Caco-2 (cell line): ENCODE measurements at places on chromosomes 13 and 19.

- H3K4me1 ChIP-seq: no peaks in the 10 kb centered on the region
- H3K27ac ChIP-seq: no peak overlapping the region
- no peaks in the 10 kb centered on the region for H3K27me3 ChIP-seq
- DNase-seq: no peak
- H3K36me3 ChIP-seq: peaks cover 2% of the 10 kb centered on the region; the same call in 1 of the 2 replicates
Measured at GRCh38 chr13:97379386-97379785, 54.6 kb upstream of the RAP2A start.

DNA sequence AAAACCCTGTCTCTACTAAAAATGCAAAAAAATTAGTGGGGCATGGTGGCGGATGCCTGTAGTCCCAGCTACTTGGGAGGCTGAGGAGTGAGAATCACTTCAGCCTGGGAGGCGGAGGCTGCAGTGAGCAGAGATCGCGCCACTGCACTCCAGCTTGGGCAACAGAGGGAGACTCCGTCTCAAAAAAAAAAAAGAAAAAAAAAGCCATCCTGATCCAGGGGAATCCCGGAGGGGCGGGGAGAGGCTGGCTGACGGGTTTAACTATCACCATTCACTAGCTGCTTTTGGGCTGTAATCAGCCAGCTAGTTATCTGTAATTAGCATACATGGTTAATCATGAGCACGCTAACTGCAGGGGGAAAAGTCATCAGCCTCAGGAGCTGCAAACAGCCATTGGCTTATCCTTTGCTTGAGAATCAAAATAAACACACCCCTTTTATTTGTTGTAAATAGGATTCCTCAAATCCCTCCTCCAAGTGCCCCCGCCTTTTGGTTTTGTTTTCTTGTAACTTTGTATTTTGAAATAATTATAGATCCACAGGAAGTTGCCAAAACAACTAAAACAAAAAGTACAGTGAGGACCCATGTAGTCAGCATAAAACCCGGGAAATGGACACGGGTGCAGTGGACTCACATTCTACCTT, 9.6 kb downstream of the FSD1 start:
- no peaks in the 10 kb centered on the region for H3K36me3 ChIP-seq
- no peaks in the 10 kb centered on the region for H3K27me3 ChIP-seq
- H3K27ac ChIP-seq: no peak overlapping the region
- DNase-seq: no peak

- H3K4me1 ChIP-seq: no peaks in the 10 kb centered on the region
- peak overlapping the region; percentile 28 for H3K4me3 ChIP-seq
- no peak overlapping the region for H3K27ac ChIP-seq
- no peaks in the 10 kb centered on the region for H3K36me3 ChIP-seq
- no peak for DNase-seq
Measured at GRCh38 chr13:28530729-28531076, 35.8 kb upstream of the FLT1 start.

DNA sequence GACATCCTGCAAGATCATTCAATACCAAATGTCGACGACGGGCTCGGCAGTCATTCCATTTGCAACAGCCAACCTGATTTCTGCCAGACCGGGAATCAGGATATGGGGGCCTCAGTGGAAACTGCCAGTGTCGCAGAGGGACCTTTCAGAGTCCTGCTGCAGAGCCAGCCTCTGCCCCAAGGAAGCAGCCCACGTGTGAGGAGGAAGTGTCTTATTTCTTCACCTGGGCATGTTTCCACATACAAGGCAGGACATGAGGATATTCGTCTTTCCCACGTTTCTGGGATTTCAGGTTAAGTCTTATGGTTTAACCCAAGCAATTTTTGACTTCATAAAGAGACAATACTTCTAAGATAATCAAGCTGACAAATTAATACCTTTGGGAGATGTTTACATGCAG, 69.9 kb downstream of the ABCC4 start:
- H3K4me3 ChIP-seq: no peak overlapping the region
- peaks cover 4% of the 10 kb centered on the region for H3K4me1 ChIP-seq
- no peaks in the 10 kb centered on the region for H3K27me3 ChIP-seq
- no peak overlapping the region for H3K27ac ChIP-seq
- no peak for DNase-seq

GRCh38 chr19:51145916-51146493, 3.9 kb downstream of the SIGLEC7 start:
- no peak overlapping the region for H3K4me3 ChIP-seq
- H3K27me3 ChIP-seq: no peaks in the 10 kb centered on the region
- H3K4me1 ChIP-seq: no peaks in the 10 kb centered on the region

DNA sequence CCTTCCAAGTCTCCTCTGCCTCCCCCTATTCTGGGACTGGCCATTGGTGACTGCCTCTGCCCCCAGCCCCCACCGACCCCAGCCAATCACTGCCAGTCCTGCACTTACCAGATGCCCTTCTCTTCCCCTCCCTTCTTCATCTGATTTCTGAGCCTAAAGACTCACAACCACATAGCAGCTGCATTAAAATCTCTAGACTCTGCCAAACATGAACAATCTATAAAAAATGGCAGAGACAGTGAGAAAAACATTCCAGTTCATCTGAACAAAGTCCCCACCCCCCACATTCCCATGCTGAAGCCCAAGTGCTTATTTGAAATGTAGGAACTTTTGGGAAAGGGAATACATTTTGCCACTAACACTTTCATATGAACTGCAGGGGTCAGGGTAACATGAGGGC, 60.8 kb downstream of the KCTD12 start:
- no peak overlapping the region for H3K27ac ChIP-seq
- no peaks in the 10 kb centered on the region for H3K36me3 ChIP-seq
- DNase-seq: no peak
- no peak overlapping the region for H3K4me3 ChIP-seq
- H3K4me1 ChIP-seq: no peaks in the 10 kb centered on the region

- no peaks in the 10 kb centered on the region for H3K27me3 ChIP-seq
- H3K4me3 ChIP-seq: no peak overlapping the region
- H3K27ac ChIP-seq: no peak overlapping the region
- H3K4me1 ChIP-seq: no peaks in the 10 kb centered on the region
Measured at GRCh38 chr13:83223546-83223945, 658.7 kb downstream of the SLITRK1 start.

- no peaks in the 10 kb centered on the region for H3K36me3 ChIP-seq
- no peak for DNase-seq
- H3K4me1 ChIP-seq: no peaks in the 10 kb centered on the region
- no peaks in the 10 kb centered on the region for H3K27me3 ChIP-seq
- H3K4me3 ChIP-seq: no peak overlapping the region
- no peak overlapping the region for H3K27ac ChIP-seq
Measured at GRCh38 chr13:70703755-70704154, 595.5 kb upstream of the KLHL1 start.

GRCh38 chr13:80036845-80037504, 304.0 kb downstream of the SPRY2 start:
- no peak overlapping the region for H3K4me3 ChIP-seq
- H3K36me3 ChIP-seq: no peaks in the 10 kb centered on the region
- peaks cover 30% of the 10 kb centered on the region for H3K4me1 ChIP-seq
- no peaks in the 10 kb centered on the region for H3K27me3 ChIP-seq
- no peak for DNase-seq

GRCh38 chr13:99356262-99357091, 49.3 kb upstream of the GPR183 start:
- H3K27me3 ChIP-seq: no peaks in the 10 kb centered on the region
- H3K4me1 ChIP-seq: no peaks in the 10 kb centered on the region
- peaks cover 9% of the 10 kb centered on the region for H3K36me3 ChIP-seq
- no peak for DNase-seq

- no peak overlapping the region for H3K27ac ChIP-seq
- H3K4me1 ChIP-seq: no peaks in the 10 kb centered on the region
- H3K27me3 ChIP-seq: no peaks in the 10 kb centered on the region
- no peaks in the 10 kb centered on the region for H3K36me3 ChIP-seq
- no peak overlapping the region for H3K4me3 ChIP-seq
Measured at GRCh38 chr19:31334849-31335624, 14.2 kb downstream of the TSHZ3 start.

DNA sequence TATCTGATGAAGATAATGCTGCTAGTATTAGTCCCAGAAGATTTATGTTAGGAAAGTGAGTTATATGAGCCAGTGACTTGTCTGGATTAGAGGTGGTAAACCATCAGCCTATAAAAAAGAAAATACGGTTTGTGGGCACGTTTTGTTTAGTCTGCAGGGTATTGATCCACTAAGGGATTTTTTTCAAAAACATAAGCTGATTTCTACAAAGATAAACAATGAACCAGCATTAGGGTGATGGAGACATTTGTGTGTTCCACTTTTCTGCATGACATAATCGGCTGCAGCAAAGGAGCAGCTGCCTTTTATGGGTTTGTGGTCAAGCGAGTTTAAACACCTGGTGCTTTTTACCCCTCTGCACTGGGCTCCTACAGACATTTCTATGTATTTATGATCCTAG, 836.4 kb upstream of the GPC6 start:
- no peaks in the 10 kb centered on the region for H3K27me3 ChIP-seq
- H3K27ac ChIP-seq: no peak overlapping the region
- H3K4me3 ChIP-seq: no peak overlapping the region
- no peaks in the 10 kb centered on the region for H3K4me1 ChIP-seq

GRCh38 chr13:20512042-20512683, 13.5 kb downstream of the CRYL1 start:
- H3K27ac ChIP-seq: no peak overlapping the region
- H3K4me3 ChIP-seq: no peak overlapping the region
- no peaks in the 10 kb centered on the region for H3K27me3 ChIP-seq
- H3K36me3 ChIP-seq: no peaks in the 10 kb centered on the region

- H3K27ac ChIP-seq: no peak overlapping the region
- no peak for DNase-seq
- peaks cover 25% of the 10 kb centered on the region for H3K4me1 ChIP-seq
- H3K36me3 ChIP-seq: no peaks in the 10 kb centered on the region; the same call in 1 of the 2 replicates
- no peaks in the 10 kb centered on the region for H3K27me3 ChIP-seq
- H3K4me3 ChIP-seq: no peak overlapping the region
Measured at GRCh38 chr13:79403113-79403512, 2.9 kb downstream of the RBM26 start.

- H3K27ac ChIP-seq: peak overlapping the region; percentile 99
- peaks cover 11% of the 10 kb centered on the region for H3K4me1 ChIP-seq
- peaks cover 6% of the 10 kb centered on the region for H3K36me3 ChIP-seq
Measured at GRCh38 chr19:35509018-35509652, 4.3 kb downstream of the DMKN start.

GRCh38 chr19:50882188-50882587, 8.9 kb downstream of the KLK2 start:
- no peaks in the 10 kb centered on the region for H3K4me1 ChIP-seq
- no peaks in the 10 kb centered on the region for H3K36me3 ChIP-seq
- H3K27me3 ChIP-seq: no peaks in the 10 kb centered on the region
- no peak for DNase-seq

- H3K36me3 ChIP-seq: no peaks in the 10 kb centered on the region
- no peak overlapping the region for H3K27ac ChIP-seq
- no peak overlapping the region for H3K4me3 ChIP-seq
- no peaks in the 10 kb centered on the region for H3K27me3 ChIP-seq
Measured at GRCh38 chr13:66576381-66576780, 653.8 kb downstream of the PCDH9 start.

- no peak overlapping the region for H3K27ac ChIP-seq
- H3K27me3 ChIP-seq: no peaks in the 10 kb centered on the region
- H3K4me1 ChIP-seq: no peaks in the 10 kb centered on the region
- DNase-seq: no peak
- no peak overlapping the region for H3K4me3 ChIP-seq
- no peaks in the 10 kb centered on the region for H3K36me3 ChIP-seq
Measured at GRCh38 chr19:6576869-6577475, 14.0 kb downstream of the CD70 start.

DNA sequence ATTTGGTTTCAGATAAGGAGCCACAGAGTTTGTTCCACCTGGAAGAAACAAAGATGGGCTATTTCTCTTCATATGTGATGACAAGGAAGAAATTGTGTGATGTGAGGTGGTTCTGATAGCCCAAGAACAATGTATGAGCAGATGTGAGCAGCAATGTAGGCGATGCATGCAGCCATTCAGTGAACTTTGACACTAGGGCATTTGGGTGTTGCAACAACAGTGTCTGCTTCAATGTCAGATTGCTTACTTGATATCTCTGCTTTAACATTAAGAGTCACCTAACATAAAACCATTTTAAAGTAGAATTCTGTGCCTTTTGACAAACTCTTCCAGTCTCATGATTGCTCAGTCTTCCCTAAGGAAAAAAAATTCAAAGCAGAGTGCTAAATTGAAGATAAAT, 865.4 kb downstream of the SLITRK6 start:
- H3K4me3 ChIP-seq: no peak overlapping the region
- H3K4me1 ChIP-seq: no peaks in the 10 kb centered on the region
- no peak for DNase-seq
- no peaks in the 10 kb centered on the region for H3K27me3 ChIP-seq

- no peaks in the 10 kb centered on the region for H3K27me3 ChIP-seq
- H3K4me3 ChIP-seq: no peak overlapping the region
- no peak for DNase-seq
- no peak overlapping the region for H3K27ac ChIP-seq
- no peaks in the 10 kb centered on the region for H3K4me1 ChIP-seq
- H3K36me3 ChIP-seq: 0 out of 2 replicates have a peak, but pooled peaks cover 2% of the 10 kb centered on the region
Measured at GRCh38 chr19:43908659-43909058, 26.4 kb downstream of the ZNF45 start.

DNA sequence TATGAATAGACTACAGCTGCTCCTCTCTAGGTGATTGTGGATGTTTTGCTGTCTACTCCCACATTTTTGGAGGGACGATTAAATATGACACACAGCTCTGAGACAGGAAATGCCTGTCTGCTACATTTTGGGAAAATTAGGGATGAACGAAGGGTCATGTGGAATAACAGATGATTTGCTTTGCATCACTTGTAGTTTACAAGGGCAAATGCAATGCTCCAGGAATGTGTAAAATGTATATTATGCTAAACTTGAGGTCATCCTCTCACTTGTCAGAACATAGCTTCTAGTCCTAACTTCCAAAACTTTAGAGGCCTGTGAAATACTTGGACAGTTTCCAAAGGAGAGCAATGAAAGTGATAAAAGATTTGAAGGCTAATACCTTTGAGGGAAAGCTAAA, 284.2 kb upstream of the DACH1 start:
- no peak overlapping the region for H3K4me3 ChIP-seq
- no peak overlapping the region for H3K27ac ChIP-seq
- no peaks in the 10 kb centered on the region for H3K27me3 ChIP-seq
- no peak for DNase-seq
- H3K36me3 ChIP-seq: no peaks in the 10 kb centered on the region

DNA sequence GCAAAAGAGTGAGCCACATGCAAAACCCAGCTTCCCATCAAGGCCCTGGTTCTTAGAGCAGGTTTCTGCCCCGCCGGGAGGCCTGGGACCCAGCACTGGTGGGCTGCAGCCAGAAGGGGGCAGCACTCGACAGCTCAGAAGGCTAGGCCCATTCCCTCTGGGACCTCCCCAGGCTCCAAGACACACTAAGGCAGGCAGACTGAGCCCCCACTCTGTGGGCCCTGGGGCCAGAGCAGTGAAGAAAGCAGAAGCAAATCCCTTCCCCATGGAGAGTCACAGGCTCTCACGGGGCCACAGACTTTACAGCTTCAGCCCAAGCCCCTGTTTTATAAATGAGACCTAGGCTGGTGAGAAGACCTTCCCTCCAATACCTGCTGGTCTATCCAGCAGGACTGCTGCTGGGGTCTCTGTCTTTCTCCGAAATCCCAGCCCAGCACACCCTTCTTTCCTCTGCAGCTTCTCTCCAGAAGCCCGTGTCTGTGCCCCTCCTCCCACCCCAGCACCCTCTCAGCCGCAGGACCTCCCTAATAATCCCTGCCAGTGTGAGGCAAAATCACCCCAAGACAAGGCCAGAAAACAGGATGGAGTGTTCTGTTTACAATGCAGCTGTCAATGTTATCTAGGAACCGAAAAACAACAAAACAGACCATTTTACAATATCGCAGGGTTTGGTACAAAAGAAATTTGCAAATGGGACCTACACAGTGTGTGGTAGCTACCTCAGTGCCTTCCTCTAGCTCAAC, 109.3 kb downstream of the ABCC4 start:
- no peak overlapping the region for H3K4me3 ChIP-seq
- DNase-seq: peak; percentile 90
- no peak overlapping the region for H3K27ac ChIP-seq
- H3K36me3 ChIP-seq: no peaks in the 10 kb centered on the region
- H3K4me1 ChIP-seq: no peaks in the 10 kb centered on the region
